ENCODE measurements at places on chromosomes 4 and X.
A peak's percentile ranks its signal among the peaks of the same experiment; 100 is the strongest.

GRCh38 chr4:4423706-4424498 is 37.0 kb downstream of the NSG1 start:
- DNase-seq, result no peak

DNA sequence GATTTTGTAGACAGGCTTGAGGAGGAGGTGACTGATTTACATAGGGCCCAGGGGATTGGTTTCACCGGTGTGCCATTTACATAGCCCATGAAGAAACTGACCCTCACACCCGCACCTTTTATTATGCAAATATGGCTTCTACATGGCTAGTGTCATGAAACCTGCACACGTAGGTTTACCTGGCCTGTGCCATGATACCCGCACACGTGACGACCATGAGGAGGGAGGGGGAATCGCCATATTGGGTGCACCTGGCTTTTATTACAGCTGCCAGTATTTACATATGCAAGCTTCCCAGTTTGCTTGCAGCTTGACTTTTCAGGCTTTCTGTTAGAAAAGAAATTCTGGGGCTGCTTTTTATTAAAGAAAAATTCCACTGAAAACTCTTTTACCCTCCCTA is 359.7 kb downstream of the ADAM29 start:
- DNase-seq, result no peak

DNA sequence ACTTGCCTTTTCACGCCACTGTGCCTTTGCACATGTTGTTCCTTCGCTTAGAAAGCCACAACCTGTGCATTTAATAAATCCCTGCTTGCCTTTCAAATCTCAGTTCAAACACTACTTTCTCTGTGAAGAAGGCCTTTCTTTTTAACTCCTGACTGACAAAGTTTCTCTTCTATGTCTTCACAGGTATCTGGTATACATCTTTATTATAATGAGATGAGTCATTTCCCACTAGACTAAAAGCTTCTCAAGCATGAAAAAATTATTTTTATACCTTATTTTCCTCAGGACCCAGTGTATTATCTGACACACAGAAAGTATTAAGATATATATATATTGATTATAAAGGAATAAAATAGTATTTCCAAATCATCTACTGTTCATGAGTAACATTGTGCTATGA is 189.9 kb downstream of the TBCK start:
- no peak for DNase-seq

DNA sequence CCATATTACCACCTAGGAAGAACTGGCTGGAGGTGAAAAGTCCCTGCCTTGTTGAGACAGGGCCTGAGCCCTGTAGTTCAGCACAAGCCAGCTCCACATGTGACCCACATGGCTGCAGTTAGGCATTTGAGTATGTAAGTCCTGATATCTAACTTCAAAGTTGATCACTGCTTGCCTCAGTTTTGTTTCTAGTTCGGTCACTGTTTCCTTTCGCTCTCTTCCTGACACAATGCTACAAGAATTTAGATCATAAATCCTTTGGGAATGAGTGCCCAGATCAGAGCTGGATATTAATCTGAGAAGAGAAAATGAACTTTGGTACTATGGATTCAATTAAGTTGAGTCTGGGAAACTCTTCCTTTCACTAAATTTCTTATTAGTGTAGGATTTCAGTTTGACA is 48.4 kb downstream of the AKAP4 start:
- DNase-seq, result peak; percentile 13

GRCh38 chrX:129771266-129771995 is 8.3 kb upstream of the SASH3 start:
- DNase-seq, result no peak

DNA sequence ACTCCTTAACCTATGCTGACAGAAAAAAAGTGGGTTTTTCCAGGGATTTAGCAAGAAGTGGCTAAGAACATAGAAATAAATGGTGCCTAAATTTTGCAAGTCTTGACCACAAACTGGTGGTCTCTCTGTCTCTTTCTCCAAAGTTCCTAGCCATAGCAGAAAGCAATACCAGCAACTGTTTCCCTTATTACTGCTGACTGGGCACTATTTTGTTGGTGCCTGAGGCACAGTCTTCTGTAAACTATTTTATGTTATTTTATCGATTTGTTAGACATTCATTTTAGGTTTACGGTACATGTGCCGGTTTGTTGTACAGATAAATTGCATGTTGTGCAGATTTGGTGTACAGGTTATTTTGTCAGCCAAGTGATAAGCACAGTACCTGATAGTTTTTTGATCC is 234.6 kb upstream of the TECRL start:
- DNase-seq, result no peak

- no peak for DNase-seq
Measured at GRCh38 chr4:148059617-148060180, 327.8 kb downstream of the ARHGAP10 start.

- no peak for DNase-seq
Measured at GRCh38 chr4:58734030-58734674, 1624.0 kb upstream of the IGFBP7 start.

- no peak for DNase-seq
Measured at GRCh38 chrX:10537308-10537707, 83.1 kb downstream of the MID1 start.

DNA sequence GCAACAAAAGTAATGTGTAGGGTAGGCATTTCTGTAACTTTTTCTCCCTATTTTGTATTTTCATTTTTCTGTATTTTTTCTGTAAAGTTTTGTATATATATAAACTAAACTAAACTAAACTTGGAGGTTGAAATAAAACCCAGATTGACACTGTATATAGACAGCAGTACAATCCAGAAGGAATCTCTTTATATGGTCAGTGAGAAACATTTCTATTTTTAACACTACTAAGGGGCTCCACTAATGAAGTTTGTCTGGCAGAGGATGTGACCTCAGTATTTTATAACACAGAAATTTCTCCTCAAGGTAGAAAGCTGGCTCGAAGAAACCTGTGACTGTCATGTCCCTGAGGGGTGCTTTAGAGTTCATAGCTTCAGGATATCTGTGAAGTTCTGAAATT is 959.2 kb downstream of the ADGRL3 start:
- DNase-seq, result no peak

DNA sequence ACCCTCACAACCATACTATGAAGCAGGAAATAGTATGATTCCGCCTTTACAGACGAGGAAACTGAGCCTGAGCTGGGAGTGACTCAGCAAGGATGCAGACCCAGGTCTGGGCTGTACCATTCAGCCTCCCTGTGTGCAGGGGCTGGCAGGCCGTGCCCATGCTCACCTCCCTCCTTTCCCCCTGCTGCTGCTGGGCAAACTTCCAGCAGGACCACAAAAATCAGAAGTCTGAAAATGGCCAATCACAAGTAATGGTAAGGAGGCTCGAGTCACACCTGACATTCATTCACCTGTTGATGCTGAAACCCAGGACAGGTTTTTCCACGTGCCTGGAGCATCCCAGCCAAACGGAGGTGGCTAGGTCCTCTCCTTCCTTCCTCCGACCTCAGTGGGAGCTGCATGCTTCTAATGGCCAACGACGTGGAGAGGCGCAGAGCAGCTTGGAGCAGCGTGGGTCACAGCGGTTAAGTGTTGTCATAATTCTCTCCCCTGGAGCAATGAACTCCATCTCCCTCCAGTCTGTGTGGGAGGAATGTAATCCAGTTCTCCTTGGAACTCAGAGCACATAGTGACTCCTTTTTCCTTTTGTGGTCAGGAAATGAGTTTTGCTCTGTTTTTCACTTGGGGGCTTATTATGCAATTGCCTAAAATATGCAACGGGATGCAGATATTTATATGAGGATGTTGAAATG is 371.7 kb downstream of the BCOR start:
- DNase-seq, result no peak

DNA sequence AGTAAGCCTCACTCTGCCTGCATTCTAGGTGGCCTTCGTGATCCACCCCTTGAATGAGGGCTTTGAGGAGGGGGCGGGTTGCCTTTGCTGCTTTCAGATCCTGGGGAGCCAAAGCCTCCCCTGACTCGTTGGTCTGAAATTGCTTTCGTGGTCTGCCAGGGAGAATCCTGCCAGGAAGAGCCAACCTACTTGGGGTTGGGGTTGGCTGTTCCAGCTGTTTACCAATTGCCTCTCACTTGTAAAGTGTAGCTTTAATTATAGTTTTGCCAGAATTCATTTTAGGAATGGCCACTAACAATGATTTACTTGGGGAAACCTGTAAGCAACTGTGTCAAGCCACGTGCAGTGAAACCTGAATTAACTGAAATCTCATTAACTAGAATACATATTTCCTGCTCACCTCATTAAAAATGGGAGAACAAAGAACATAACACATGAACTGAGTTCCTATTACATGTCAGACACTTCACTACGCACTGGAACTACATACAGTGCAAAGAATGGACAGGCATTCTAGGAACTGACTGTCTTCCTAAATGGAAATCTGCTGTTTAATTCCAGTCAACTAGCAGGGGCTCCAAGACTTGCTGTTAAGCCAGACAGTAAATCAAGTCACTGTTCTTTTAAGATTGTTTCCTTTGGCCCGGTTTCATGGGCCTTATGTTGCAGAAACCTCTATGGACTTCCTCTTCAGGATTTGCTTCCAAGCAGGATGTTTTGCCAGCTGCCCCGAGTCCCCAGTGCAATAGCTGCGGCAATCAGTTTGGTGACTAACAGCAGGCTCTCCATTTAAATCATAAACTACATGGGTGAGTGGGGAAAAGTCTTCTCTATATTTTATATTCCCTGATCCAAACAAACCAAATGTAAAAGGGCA is 16.4 kb upstream of the NKRF start:
- peak; percentile 41 for DNase-seq

DNA sequence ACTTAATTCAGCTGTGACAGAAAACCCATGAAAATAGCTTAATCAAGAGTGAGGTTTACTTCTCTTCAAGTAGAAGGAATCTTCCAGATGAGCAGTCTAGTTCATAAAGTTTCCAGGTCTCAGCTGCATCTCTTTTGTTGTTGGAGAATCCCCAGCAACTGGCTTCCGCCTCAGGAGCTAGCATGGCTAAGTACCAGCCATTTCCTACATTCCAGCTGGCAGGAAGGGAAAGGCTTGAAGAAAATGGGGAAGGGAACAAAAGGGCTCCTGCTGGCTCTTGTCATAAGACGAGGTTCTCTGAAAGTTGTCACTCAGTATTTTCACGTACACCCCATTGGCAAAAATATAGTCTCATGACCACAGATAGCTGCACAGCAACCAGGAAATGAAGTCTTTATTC is 27.3 kb upstream of the TRIM2 start:
- DNase-seq, result no peak

GRCh38 chrX:12360383-12360782 is 222.1 kb downstream of the FRMPD4 start:
- DNase-seq, result no peak

- DNase-seq, result peak; percentile 74
Measured at GRCh38 chr4:78776079-78776728, at the start of gene BMP2K. Gene BMP2K (plus strand): TSS chr4:78776350. CDS start chr4:78776544, 194 bp downstream.

DNA sequence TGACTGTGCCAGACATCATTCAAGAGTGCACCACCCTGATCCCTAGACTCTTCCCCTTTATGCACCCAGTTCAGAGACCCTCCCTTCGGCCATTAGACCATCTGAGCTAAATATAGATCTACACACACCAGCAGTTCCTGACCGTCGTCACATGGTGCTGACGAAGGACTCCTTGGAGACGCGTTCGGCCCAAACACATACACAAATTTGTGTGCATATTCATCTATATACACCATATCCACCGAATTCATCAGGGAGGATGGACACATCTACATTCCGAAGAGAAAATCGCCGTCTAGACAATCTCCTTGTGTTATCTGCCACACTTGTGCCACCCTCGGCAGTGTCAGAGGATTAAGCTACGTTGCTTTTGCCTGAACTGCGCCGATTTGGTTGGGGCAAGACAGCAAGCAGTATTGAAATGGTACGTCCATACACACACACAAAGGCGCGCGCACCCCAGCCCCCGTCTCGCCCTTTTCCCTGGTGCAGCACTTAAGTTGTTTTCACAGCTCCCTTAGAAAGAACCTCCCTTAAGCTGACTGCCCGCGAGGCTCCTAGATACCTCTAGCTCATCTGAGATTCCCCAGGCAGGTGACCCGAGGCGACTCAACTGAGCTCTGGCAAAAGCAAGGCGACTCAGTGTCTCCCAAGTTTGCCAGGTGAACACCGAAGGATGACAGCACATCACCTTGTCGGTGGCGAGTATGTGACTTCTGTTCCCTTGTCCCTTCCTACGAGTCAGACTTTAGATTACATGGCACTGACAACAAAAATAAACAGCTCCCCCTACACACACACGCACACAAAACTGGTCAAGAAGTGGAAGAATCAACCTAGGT is 1.0 kb downstream of the RASGEF1B start:
- peak; percentile 59 for DNase-seq

DNA sequence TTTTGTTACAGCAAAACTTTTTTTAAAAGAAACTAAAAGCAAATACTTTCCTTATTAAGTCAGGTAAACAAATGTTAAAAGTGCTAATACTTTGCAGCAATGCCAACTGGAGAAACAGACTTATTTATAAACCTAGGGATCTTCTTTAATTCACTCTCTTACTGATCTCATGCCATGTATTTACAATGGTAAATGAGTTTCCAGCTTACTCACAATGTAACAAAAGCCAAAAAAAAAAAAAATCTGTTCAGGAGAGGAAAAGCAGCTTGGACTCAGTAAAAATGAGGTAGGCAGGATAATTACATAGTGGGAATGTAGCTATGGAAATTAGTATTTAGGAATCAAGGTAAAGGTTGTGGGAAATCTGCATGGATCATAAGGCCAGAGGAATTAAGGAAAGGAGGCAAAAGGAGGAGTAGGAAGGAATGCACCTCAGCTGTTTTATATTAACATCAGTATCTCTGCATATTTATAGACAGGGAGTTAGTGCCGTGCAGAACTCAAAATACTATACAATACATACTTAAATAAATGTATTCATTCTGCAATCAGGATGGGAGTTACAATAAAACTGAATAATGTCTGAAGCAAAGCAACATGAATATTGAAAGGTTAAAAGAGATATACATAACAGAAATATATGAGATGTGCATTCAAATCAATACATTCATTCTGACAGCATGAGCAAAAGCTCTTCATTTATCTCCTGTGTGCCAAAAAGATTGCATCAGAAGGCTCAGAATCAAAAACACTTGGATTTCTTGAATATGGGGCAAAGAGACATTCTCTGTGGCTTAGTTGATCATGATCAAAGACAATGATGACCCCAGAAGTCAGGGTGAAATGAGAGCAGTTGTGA is 57.9 kb upstream of the ETNPPL start:
- DNase-seq, result no peak

DNA sequence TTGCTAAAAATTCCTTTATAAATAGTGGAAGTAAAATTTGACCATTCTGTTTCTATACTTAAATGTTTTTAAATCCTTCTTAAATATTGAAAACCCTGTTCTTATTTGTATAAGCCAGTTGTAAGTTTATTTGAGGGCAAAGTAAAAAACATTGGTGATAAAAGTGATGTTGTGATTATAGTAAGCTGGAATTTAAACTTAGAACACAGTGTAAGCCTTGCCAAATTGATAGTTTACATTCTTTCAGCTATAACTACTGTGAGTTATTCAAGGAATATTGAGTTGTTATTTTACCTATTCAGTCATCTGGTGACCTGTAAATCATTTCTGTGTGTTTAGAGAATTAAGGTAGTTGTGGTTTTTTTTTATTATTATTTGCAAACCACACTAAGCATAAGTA is 9.6 kb downstream of the YY2 start:
- no peak for DNase-seq

DNA sequence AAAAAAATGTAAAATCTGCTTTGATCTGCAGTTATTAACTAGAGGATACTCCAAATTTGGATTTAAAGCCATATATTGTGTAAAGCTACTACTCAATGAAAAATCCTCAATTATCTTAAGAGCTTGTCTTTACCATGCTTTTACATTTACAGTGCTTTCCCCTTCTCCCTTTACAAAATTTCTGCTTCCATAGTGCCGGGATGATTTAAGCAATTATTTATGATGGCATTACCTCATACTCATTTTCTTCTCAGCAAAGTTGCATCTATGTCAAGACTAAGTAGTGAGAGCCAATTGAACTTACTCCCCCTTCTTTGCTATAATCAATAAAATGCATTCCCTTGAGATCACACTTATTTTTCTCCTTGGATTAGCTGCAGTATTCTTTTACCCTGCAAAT is 505.4 kb upstream of the AGA start:
- no peak for DNase-seq

Data from muscle of arm (tissue), 14 donors.